Eye (tissue), 1 donor: ENCODE measurements at places on chromosomes 7 and 10.

GRCh38 chr7:47186316-47186715 is 395.6 kb downstream of the TNS3 start:
- no peak for DNase-seq

DNA sequence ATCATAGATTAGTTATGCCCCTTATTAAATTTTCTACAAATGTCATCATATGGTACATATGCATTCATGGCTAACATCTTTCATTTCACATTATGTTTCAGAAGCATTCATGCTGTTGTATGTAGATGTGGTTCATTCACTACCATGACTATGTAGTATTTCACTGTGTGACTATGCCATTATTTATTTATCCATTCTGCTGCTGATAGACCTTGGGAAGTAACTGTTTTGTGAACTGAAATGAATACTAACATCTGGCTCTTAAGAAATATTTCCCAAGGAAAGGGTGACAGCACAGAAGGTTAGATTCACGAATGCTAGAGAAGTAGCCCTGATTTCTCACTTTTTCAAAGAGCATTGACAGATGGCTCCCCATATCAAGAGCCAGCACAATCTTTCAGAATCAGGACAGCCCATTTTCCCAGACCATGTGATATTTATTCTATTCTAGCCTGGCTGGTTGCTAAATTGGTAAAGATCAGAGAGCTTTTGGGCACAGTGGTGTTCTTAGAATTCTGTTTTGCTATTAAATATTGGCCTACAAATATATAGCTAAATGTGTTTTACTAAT is 157.4 kb downstream of the DYNC1I1 start:
- DNase-seq = no peak

DNA sequence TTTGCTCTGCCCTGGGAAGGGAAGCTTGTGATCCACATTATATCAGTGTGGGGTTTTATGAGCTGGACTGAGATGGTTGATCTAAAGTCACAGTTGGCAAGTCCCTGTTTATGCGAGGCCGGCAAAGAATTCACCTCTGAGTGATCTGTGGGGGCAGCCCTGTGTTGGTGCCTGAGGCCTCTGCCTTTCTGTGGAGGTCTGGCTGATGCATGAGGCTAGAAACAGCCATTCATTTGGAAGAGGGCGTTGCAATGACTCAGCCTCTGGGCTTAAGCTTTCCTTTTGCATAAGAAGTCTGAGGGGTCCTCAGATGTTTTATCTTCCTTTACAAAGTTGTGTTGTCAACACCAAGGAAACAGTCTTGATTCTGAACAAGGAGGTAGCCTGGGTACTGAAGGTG is 126.9 kb downstream of the MGMT start:
- DNase-seq = no peak

- DNase-seq = no peak
Measured at GRCh38 chr10:36362257-36362656, 720.2 kb upstream of the FZD8 start.

DNA sequence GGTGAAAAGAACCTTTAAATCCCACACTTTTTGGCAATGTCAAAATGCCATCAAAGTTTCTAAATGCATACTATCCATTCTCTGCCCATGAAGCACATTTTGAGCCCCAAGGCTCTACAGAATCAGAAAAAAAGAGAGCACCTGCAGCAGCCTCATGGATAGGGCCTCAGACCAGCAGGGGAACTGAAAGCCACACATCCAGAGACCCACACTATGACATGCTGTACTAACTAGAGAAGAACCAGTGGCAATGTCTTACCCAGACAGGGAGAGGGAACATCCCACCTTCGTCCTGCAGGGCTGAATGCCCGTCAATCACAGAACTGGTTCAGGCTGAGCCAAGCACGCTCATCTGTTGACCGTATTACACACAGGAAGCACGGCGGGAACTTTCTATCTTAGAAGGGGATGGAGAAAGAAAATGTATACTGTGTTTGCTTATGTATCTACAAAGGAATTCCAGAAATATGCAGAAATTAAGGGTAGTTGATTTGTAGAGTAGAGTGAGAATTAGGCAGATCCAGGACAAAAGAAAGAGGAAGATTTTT is 237.2 kb downstream of the GLI3 start:
- DNase-seq = no peak

GRCh38 chr7:39898867-39899266 is 51.2 kb upstream of the CDK13 start:
- DNase-seq = no peak

DNA sequence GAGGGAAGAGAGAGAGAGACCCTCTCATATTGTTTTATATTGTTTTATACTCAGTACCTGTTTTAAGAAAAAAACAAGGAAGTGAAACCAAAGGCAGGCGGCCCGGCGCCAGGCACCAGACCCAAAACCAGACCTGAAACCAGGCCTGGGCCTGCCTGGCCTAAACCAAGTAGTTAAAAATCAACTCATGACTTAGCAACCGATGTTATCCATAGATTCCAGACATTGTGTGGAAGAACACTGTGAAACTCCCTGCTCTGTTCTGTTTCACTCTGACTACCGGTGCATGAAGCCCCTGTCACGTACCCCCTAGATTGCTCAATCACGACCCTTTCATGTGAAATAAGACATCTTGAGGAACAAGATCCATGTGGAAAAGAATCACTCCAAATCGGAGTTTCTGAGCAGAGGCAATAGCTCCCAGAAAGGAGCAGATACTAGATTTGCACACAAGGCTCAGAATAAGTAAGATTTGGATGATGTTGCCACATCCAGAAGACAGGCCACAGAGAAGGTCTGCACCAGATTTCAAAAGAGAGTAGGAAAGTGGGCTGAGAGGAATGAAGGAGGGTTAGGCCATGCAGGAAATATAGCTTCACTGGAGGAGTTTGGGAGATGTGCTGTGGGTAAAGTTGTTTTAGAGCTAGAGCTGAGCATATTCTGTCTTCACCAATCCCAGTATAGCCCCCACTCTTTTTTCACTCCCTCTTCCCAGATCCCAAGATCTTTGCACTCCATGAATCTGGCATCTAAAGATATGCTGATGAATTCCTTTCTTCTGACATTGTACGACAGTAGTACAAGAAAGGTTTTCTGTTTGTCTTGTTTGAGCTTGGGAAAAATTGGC is 8.8 kb upstream of the ZNF248 start:
- DNase-seq = no peak

DNA sequence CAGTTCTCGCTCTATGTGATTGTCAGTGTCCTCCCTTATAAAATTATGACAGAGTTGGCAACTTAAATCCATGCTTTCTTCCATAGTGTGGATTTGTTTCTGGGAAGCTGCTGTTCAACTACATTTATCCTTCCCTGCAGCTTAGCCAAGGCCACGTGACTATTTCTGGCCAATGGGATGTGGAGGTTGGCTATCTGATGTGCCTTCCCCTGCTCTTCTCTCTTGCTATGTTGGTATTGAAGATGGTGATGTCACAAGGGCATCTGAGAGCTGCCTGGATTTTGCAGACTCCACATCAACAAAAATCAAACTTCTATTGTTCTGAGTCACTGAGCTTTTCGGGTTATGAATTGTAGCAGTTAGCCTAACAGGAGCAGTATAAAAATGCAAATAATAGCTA is 164.9 kb upstream of the RHOBTB1 start:
- no peak for DNase-seq

GRCh38 chr10:71345694-71346093 is 26.6 kb downstream of the SLC29A3 start:
- no peak for DNase-seq

DNA sequence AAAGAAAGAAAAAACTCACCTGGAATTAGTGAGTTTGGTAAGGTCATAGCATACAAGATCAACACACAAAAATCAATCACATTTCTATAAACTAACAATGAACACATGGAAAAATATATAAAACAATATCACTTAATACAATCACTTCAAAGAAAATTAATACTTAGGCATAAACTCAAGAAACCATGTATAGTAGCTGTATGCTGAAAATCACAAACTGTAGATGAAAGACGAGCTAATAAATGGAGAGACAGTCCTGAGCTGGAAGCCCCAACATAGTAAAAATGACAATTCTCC is 113.8 kb upstream of the RHEB start:
- DNase-seq = no peak

DNA sequence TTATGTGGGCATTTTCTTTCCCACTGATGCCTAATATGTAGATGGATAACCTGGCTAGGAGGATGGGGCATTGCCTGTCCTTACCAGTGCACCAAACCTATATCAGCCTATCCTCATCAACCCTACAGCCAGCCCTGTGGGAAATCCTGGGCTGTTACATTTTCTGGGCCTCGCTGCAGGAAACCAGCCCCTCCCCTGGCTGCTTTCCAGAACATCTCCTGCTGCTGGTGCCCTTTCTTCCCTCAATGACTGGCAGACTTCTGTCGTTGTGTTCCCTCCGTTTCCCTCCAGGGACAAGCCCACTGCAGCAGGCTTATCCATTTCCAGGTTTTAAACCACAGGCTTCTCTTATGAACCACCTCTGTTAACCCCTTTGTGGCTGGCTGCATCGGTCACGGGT is 486.1 kb upstream of the COBL start:
- peak; percentile 41 for DNase-seq
